T-cell (primary cell): ENCODE measurements at places on chromosomes 12 and 14. TPM values are rescaled to one million over a fixed set of nuclear protein-coding genes. Genes with fewer than 3 reads are reported as not detected.
A peak's percentile ranks its signal among the peaks of the same experiment; 100 is the strongest.

SPTSSA gene
- total RNA-seq = 2.8 TPM

PAX9 gene
- total RNA-seq = not detected

EMP1 gene
- 2.3 TPM for total RNA-seq

- no peak overlapping the region for H3K27ac ChIP-seq
- DNase-seq = no peak
- no peaks in the 10 kb centered on the region for H3K4me1 ChIP-seq
These were observed 51.5 kb upstream of the RNU6-7 start for GRCh38 chr14:32150392-32150791.

CDH24 gene
- 1.2 TPM for total RNA-seq

- H3K4me3 ChIP-seq = no peak overlapping the region
- H3K36me3 ChIP-seq = no peaks in the 10 kb centered on the region
- no peaks in the 10 kb centered on the region for H3K27me3 ChIP-seq
- DNase-seq = no peak
- H3K27ac ChIP-seq = peak overlapping the region; percentile 89
These were observed 29.3 kb downstream of the NELL2 start for GRCh38 chr12:44846826-44847225.

PZP gene
- total RNA-seq = not detected

MEG3 gene
- total RNA-seq = not detected

EGLN3 gene
- total RNA-seq = 7.6 TPM

GRCh38 chr14:35231207-35231760, 60.9 kb upstream of the PSMA6 start:
- DNase-seq = no peak
- no peak overlapping the region for H3K27ac ChIP-seq
- H3K36me3 ChIP-seq = peaks cover 7% of the 10 kb centered on the region
- H3K4me1 ChIP-seq = peaks cover 4% of the 10 kb centered on the region
- no peak overlapping the region for H3K4me3 ChIP-seq

- no peak for DNase-seq
- no peaks in the 10 kb centered on the region for H3K36me3 ChIP-seq
- H3K27me3 ChIP-seq = no peaks in the 10 kb centered on the region
- no peak overlapping the region for H3K4me3 ChIP-seq
These were observed 12.7 kb upstream of the HDAC7 start for GRCh38 chr12:47832263-47832933.

FSCB gene
- total RNA-seq = not detected

DNA sequence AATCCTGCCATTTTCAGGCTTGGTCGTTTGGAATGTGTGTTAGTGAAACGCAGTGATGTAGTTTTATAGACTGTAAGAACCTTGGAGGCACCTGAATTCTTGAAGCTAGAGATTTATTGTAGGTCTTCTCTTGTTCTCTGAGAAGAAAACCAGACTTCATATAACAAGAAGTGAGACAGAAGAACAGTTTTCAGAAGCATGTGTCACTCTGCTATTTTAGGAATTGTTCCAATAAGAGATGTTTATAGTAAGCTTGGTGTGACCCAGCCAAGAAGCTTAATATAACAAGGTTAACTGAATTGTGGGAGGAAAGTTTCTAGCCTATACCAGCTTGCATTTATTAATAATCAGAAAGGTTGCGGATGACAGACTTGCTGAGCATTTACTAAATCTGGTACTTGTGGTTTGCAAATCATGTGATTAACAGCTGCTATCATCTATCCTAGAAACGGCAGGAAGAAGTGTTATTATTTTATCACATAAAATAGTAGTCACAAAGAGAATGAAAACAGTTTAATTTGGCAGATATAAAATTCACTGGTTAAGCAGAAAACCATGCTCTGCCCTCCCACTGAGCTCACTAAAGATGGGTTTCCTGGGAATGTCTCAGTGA, 49.2 kb upstream of the BCAT1 start:
- DNase-seq = no peak
- no peaks in the 10 kb centered on the region for H3K4me1 ChIP-seq
- no peaks in the 10 kb centered on the region for H3K36me3 ChIP-seq
- H3K27ac ChIP-seq = no peak overlapping the region
- H3K4me3 ChIP-seq = no peak overlapping the region

DNA sequence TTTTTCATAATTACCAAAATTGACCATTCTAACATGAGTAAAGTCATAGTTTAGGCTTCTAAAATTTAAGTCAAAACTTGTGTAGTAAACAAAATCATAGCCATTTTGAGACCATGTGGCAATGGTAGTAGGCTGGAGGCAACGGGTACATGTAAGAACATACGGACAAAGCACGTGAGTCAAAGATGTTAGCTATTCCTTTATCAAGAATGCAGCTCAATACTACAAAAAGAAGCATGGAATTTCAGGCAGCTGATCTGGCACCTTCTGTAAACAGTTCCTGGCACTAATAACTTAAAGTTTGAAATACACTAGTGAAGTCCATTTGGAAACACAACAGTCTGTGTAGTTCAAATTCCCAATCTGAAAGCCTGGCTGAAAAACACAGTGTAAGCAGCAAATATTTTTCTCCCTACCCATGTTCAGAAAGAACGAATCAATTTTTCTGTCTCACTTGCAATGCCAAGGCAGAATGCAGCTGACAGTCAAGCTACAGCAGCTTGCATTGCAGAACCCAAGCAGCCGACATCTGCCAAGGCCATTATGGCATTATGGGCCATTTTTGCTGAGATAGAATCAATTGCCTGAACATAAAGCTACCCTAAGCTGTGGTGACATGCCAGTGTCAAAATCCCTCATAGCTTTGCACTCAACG, 29.3 kb downstream of the MYF5 start:
- no peak for DNase-seq
- no peaks in the 10 kb centered on the region for H3K27me3 ChIP-seq
- H3K4me3 ChIP-seq = no peak overlapping the region
- H3K4me1 ChIP-seq = no peaks in the 10 kb centered on the region
- H3K36me3 ChIP-seq = no peaks in the 10 kb centered on the region

LTB4R2 gene
- total RNA-seq = 19.6 TPM

GPN3 gene
- 15.0 TPM for total RNA-seq

DNA sequence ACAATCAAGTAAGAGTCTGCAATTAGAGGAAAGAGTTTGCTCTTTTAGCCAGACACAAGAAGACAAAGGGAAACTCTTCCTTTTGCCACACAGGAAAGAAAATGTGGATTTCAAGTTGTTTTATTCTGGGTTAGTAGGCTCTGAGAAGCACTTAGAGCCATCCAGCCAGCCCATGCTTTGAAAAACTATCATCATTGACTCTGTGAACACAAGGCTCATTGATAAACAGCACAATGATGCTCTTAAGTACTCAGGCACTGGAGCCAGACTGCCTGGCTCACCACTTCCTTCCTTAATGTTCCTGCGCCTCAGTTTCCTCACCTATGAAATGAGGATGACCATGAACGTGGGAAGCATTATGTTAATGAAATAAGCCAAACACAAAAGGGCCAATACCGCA, 150.2 kb upstream of the EEA1 start:
- H3K27ac ChIP-seq = no peak overlapping the region
- no peaks in the 10 kb centered on the region for H3K36me3 ChIP-seq
- no peak for DNase-seq
- no peaks in the 10 kb centered on the region for H3K27me3 ChIP-seq
- no peak overlapping the region for H3K4me3 ChIP-seq

RASSF8 gene
- 0.72 TPM for total RNA-seq

DNA sequence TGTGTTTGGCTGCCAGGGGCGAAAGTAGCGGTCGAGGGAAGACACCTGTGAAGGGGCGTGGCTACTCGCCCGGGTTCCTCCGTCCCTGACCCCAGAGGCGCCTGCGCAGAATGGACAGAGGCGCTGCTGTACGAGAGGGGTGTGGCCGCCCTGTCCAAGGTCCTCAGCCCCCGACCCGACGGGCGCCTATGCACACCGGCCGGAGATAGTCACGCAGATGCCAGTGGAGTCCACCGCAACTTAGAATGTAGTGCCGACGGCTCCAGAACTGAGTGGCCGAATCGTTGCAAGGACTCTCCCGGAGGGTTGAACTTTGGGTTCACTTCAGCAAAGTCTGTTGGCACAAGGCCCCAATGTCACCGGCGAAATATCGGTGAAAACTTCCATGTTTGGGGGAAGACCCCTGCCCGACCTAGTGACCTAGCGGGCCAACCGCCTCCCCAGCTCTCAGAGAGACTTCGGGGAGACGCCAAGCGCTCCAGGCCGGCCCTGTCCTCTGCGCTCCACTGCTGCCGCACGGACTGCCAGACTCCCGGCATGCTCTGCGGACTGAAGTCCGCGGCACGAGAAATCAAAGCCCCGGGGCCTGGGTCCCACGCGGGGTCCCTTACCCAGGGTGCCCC, 541 bp upstream of the RNU6-7 start:
- H3K36me3 ChIP-seq = no peaks in the 10 kb centered on the region
- DNase-seq = peak; percentile 66
- peaks cover 10% of the 10 kb centered on the region for H3K4me1 ChIP-seq
- H3K27me3 ChIP-seq = no peaks in the 10 kb centered on the region

GALNT16 gene
- 0.46 TPM for total RNA-seq

GRCh38 chr12:132700212-132700822, 10.3 kb upstream of the PGAM5 start:
- no peak overlapping the region for H3K4me3 ChIP-seq
- no peaks in the 10 kb centered on the region for H3K4me1 ChIP-seq
- DNase-seq = no peak
- H3K27ac ChIP-seq = no peak overlapping the region
- peaks cover 4% of the 10 kb centered on the region for H3K36me3 ChIP-seq
- H3K27me3 ChIP-seq = no peaks in the 10 kb centered on the region

DNA sequence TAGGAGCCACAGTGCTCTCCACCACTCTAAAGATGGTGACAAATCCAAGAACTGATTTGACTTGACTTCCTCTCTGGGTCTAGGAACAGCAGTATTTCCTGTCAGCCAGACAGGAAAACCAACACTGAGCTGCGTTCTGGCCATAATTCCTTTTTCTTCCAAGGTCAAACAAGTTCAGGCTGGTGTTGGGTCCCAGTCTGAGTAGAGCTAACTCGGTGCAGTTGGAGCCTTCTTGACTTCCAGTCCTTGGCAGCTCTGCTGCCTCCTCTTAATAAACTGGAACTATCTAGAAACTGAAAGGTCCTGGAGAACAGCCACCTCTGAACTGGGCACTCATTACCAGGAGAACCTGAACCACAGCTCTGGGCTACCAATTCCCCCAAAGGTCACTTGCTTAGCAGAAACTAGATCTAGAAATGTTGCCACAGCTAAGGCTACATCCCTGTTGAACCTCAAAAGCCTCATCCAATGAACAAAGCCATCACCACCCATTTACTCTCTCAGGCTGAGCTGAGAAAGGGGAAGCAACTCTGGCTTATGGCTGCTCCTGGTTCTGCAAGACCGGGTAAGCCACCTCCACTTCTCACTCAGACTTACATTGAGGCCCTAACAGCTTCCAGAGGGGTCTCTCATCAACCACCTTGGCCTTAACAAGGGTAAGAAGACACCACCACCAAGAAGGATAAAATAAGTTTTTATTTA, 27.7 kb downstream of the MAX start:
- no peaks in the 10 kb centered on the region for H3K27me3 ChIP-seq
- H3K36me3 ChIP-seq = peaks cover 74% of the 10 kb centered on the region
- H3K27ac ChIP-seq = no peak overlapping the region
- no peak for DNase-seq

- H3K27me3 ChIP-seq = no peaks in the 10 kb centered on the region
- no peak overlapping the region for H3K4me3 ChIP-seq
- H3K27ac ChIP-seq = peak overlapping the region; percentile 37
- DNase-seq = no peak
- H3K4me1 ChIP-seq = peaks cover 53% of the 10 kb centered on the region
These were observed 82.2 kb downstream of the LGMN start for GRCh38 chr14:92666251-92666650.

TOMM20L gene
- not detected for total RNA-seq

ADAMTS20 gene
- not detected for total RNA-seq

DNA sequence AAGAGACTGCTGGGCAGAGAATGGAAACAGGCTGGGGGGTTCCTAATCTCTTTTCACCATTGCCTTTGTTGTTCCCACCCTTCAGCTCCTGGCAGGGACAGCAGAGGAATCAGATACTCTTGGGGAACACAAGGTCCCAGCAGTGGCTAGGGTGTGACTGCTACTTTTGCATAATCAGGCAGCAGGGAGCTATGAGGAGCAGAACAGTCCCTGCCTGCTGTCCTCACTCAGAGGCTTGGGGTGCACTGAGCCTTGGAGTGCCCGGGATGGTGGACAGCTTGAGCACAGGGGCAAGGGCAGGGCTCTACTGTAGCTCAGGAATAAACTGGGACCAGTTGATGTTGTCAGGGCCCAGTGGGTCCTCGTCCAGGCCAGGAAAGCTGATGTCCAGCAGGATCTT, 1.5 kb upstream of the TEX52 start:
- no peaks in the 10 kb centered on the region for H3K27me3 ChIP-seq
- no peak overlapping the region for H3K27ac ChIP-seq
- no peak for DNase-seq
- no peaks in the 10 kb centered on the region for H3K4me1 ChIP-seq
- H3K4me3 ChIP-seq = no peak overlapping the region
- peaks cover 7% of the 10 kb centered on the region for H3K36me3 ChIP-seq

DNA sequence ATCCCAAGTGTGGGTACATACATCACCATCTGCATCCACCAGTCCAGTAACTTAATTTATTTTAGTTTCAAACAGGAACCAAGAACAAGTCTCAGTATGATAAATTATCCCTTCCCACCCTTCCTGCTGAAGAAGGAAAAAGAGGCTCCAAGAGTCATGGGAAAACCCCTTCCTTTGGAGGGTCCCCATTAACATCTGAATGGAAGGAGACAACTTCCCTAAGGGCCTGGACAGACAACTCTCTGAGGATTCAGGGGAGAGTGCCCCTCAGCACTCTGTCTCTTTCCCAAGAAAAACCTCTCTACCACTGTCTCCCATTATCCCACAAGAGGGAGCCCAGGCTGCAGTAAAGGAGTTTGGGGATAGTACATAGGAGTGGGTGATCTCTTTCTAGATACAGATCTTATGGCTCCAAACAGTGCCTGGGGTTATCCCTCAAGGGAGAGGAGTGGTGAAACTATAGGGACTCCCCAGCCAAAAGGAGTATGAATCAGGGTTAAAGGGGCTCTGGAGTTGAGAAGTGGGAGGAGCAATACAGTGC, 6.2 kb downstream of the WNT10B start:
- H3K4me3 ChIP-seq = no peak overlapping the region
- peaks cover 2% of the 10 kb centered on the region for H3K4me1 ChIP-seq
- H3K27me3 ChIP-seq = peaks cover 14% of the 10 kb centered on the region
- DNase-seq = no peak
- no peaks in the 10 kb centered on the region for H3K36me3 ChIP-seq
- H3K27ac ChIP-seq = no peak overlapping the region
